ENCODE measurements at places on chromosomes 2 and 18.

DNA sequence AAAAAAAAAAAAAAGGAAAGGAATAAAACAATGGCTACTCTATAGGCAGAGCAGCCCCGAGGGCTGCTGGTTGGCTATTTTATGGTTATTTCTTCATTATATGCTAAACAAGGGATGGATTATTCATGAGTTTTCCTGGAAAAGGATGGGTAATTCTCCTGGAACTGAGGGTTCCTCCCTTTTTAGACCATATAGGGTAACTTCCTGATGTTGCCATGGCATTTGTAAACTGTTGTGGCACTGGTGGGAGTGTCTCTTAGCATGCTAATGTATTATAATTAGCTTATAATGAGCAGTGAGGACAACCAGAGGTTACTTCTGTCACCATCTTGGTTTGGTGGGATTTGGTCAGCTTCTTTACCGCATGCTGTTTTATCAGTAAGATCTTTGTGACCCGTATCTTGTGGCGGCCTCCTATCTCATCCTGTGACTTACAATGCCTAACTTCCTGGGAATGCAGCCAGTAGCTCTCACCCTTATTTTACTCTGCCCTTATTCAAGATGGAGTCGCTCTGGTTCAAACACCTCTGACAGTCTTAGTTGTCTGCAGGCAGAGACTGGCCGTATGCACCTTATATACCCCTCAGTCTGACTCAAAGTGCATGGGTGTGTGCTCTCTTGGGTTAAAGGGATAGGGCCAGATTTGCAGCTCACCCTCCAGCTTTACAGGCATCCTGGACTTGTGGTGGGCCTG lies 57.7 kb downstream of the HAUS1 start:
- DNase-seq: no peak

DNA sequence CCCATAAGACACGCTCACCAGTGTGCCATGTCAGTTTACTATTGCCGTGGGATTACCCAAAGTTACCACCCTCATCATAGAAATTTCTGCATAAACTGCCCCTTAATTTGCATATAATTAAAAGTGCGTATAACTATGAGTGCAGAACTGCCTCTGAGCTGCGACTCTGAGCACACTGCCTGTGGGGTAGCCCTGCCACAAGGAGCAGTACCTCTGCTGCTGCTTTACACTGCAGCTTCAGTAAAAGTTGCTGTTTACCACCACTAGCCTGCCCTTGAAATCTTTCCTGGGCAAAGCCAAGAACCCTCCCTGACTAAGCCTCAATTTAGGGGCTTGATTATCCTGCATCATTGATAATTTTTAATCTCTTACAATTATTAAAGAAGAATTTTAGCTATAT lies 213.9 kb upstream of the MAP2 start:
- DNase-seq: no peak

- DNase-seq: no peak
These were observed 42.2 kb downstream of the KLHL14 start for GRCh38 chr18:32730620-32731091.

- no peak for DNase-seq
These were observed 77.1 kb downstream of the SFXN5 start for GRCh38 chr2:72994282-72994990.

- DNase-seq: peak; percentile 73
These were observed 765 bp upstream of the ID2 start for GRCh38 chr2:8680822-8681760.

DNA sequence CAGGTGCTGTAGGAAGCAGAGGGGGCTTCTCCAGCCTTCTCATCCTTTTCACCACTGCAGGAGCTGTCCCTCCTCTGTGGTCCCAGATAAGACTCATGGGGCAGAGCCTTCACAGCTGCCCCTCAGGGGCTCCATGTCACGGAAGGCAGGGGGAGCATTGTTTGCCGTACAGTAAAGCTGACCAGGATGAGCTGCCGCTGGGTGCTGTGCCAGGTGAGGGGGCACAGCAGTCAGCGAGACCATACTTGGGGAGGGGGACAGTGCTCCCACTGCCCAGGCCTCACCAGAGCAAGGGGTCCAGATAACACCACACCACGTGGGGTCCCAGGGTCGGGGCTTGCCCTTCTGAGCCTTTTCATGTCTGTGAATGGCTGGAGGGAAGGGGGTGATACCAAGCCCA lies 46.3 kb downstream of the PLEKHB2 start:
- no peak for DNase-seq

- no peak for DNase-seq
These were observed 84.5 kb downstream of the WDPCP start for GRCh38 chr2:63503818-63504217.

GRCh38 chr18:58863539-58864145 lies 1.0 kb upstream of the ZNF532 start:
- peak; percentile 12 for DNase-seq

DNA sequence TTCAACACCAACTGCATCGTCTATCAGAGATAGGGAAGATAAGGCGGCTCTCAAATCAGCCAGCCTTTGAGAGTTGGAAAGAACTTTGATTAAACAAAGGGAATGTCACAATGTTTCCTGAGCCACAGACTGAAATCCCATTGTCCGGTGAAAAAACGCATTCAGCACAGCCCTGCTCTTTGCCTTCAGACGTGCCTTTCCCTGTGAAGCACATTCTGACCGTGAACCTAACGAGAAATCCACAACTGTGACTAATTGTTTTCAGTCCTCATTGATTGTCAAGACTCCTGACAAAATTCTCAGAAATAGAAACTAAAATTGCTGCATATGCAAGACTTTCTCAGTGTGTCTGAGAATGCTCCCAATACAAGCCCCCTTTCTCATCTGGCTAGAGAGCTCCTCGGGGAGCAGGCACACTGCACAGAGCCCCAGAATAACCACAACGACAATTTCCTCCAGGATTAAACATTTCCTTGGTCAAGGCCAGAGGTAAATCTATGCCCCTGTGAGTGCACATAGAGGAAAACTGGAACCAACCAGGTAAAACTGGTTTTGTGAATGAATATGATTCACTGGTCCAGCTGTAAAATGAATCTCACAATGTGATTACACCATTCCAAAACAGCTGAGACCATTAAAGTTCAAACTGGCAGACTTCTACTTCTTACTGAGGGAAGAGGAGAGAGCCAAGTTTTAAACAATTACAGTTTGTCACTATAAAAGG lies 561.9 kb upstream of the ID2 start:
- DNase-seq: no peak

DNA sequence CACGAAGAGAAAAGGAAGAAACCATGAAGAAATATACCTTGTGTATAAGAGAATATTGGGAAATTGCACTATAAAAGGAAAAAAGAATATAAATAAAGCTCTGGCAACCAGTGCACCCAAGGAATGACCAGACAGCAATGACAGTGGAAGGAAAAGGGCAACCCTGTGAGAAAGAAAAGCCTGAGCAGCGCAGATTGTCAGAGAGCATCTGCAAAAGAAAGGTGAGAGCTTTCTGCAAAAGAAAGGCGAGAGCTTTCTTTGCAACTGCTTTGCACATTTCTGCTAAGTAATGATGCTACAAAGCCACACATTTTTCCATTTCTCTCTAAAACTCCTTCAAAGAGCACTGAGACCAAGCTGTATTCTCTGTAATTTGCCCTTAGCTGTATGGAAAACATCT lies 83.6 kb downstream of the CTNNA2 start:
- no peak for DNase-seq

DNA sequence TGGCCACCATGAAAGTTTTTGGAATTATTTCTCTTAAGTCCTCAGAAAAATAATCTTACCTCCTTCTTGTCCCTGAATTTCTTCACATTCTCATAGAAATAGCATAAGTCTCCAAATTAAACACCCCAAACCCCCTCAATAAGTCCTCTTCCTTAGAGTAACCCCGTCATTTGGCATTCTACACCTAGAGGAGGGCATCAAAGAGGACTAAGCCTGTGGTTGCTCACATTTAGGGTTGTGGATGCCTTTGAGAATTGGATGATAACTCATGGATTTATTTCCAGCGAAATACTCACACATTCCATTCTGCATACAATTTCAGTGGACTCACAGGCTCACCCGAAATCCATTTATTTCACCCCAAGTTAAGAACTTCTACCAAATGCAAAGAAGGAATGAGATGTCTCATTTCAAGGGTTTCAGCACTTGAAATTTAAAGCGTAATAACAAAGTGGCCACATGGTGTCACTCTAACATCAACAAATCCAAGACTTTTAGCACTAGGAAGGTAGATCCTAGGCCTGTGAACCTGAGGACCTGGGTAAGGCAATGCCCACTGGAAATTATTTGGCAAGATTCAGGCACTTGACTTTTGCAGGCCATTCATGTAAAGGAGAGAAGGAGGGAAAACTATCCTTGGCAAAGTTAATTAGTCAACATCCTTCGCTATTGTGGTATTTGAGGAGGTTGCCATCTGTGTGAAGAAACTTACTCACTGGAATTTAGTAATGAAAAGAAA lies 24.6 kb downstream of the DYTN start:
- peak; percentile 23 for DNase-seq

DNA sequence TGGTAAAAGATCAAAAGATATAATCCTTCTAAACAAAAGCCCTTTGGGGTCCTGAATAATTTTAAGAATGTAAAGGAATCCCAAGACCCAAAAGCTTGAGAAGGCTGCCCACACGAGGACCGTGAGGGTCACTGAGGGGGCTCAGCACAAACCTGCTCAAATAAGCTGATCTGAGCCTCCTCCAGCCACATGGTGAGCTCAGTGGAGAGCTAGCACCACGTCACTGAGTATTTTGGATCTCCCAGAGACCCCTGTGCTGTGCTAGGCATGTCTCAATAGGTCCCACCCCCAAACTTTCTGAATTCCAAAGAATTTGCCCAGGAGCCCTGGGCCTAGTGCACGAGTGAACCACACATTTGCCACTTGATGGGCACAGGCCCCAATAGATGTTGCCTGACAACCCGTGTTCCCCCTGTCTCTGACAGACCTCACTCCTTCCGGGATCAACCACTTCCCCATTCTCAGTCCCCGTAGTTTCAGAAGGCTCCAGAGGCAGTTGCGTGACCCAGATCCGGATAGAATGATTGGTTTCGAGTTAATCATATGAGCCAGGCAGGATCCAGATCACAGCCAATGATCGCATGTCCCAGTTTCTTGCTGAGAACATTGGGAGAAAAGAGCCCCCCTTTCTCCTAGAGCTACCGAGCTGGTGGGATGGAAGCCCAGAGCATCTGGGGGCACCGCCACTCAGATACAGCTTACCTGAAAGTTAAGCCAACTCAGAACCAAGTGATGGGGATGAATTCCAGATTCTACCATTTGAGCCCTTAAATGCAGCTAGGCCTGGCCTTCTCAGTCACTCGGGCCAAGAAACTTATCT lies 203.8 kb downstream of the TNS1 start:
- no peak for DNase-seq

GRCh38 chr2:217899231-217900009 lies 103.4 kb downstream of the TNS1 start:
- DNase-seq: no peak

DNA sequence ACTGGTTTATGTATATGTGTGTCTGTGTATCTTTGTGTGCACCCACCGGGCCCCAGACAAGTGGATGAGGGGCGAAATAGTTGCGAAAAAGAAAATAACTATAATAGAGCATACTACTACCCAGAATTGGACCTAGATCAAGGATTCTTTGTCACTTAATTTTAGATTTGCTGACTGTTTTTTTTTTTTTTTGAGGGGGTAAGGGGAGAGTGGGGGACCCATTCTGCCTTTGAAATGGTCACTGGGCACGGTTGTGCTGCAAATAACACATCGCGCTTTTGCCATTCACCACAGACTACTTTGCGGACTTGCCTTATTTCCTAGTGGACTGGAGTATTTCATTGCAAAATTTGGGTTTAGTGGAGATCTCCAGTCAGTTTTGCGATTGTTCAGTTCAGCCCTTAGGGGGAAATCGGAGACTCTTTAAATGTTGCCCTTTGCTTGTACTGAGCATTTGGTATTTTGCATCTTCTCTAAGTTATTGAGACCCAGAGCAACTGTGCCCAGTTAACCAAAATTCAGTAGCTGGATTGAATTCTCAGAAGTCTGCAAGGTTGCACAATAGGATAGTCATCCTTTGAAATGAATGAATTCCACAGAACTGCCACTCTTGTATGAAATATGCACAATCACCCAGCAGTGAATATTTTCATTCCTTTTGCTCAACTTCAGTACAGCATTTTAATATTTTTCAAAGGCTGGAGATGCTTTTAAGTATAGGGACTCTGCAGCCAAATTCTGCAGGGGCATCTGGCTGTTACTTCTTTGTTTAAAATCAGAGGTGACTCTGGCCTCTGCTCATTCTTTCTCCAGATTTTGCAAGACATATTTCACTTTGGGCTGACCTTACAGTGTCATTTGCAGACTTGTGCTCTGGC lies 2.9 kb downstream of the TRIB2 start:
- no peak for DNase-seq

- no peak for DNase-seq
These were observed 166.8 kb downstream of the CAMKMT start for GRCh38 chr2:44528595-44528994.

DNA sequence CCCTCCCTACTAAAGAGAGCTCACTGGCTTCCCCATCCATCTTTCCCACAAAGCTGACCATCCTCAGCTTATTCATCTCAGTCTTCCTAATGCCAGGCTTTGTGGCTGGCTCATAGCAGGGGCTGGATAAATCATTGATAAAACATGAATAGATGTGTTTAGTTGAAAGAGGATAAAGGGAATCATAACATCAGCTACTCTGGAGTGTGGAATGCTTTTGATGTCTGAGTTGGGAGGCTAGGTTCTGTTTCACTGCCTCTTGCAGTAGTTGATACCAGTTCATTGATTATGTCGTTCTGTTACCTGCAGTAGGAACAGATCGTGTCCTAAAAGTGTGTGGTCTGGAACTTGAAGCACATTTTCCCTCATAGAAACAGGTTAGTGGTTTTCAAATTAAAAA lies 66.3 kb upstream of the HK2 start:
- no peak for DNase-seq

DNA sequence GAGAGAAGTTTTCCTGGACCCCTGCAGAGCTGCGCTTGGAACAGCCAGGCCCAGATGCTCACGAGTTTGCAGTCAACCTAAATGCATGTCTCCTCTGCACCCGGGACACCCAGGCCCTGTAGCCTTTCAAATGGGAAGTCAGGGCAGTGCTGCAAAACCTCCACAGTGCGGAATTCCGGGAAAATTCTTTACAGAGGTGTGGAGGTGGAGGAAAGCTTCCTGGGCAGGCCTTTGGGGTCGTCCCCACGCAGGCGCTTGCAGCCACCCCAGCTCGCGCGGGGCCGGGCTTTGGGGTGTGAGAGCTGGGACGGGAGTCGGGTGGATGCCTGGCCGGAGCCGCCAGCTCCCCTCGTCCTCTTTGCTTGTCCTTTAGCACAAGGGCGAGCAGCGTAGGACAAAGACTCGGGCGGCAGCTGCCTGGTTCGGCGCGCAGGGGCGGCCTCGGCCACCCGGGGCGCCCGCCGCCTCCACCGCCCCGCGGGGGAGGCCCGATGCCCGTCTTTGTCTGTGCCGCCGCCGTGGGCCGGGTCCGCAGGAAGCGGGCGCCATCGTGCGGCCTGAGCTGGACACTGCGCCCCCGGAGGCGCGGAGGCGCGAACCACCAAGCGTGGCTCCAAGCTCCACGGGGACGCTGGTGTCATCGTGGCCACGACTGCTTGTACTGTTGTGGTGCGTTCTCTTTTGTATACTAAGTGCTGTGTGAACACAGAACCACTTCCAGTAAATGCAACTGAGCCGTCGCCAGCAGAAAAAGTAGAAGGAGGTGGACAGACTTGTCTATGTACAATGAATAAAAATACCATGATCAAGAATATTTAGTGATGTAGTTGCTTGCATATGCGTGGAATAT lies 28.2 kb upstream of the BCL11A start:
- peak; percentile 75 for DNase-seq

GRCh38 chr18:48723837-48724236 lies 185.0 kb downstream of the CTIF start:
- no peak for DNase-seq

- no peak for DNase-seq
These were observed 1.9 kb downstream of the HS6ST1 start for GRCh38 chr2:128316777-128317180.

- DNase-seq: no peak
These were observed 108.9 kb downstream of the TPO start for GRCh38 chr2:1521878-1522830.

Measured in naive thymus-derived CD8-positive, alpha-beta T cell (primary cell).